ENCODE measurements at places on chromosomes 11 and 22.

GRCh38 chr22:17266251-17266971 is 47.2 kb upstream of the ADA2 start:
- no peak for DNase-seq

- DNase-seq = no peak
These were observed 10.7 kb downstream of the CARD10 start for GRCh38 chr22:37508431-37508992.

GRCh38 chr11:132909021-132909606 is 623.2 kb downstream of the OPCML start:
- no peak for DNase-seq

DNA sequence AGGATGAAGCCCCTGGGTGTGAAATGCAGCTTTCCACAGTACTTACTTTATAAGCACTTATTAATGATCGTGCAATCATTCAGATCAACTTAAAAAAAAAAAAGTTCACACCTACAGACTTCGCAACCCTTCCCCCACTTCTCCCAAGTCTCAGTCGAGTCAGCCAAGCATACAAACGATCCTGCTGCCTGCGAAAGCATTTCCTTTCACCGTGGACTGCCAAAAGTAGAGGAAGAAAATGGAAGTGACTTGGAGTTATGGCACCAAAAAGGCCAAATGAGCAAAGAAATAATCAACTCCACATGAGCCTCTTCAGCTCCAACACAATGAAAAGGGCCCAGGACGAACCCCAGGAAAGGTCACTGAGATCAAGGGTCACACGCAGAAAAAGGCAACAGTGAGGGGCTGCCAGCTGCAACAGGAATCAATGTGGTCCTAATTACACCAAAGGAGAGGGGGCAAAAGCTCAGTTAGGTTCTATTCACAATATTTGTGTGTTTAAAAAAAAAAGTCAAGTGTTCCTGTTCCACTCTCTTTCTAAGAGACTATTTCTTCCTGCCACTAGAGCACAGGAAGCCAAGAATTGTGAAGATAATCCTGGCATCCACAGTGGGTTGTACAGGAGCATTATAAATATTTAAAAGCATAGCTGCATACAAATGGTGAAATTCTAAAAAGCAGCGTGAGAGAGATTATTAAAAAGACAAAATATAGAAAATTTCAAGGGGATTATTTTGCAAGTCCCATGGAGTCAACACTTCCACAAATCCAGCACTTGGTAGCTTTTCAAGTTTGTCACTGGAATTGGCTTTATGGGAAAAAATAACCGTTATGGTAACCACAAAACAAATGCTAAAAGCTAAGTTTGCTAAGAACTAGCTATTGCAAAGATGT is 28.4 kb downstream of the CDON start:
- no peak for DNase-seq

- no peak for DNase-seq
These were observed 6.2 kb downstream of the ZP1 start for GRCh38 chr11:60873533-60873932.

DNA sequence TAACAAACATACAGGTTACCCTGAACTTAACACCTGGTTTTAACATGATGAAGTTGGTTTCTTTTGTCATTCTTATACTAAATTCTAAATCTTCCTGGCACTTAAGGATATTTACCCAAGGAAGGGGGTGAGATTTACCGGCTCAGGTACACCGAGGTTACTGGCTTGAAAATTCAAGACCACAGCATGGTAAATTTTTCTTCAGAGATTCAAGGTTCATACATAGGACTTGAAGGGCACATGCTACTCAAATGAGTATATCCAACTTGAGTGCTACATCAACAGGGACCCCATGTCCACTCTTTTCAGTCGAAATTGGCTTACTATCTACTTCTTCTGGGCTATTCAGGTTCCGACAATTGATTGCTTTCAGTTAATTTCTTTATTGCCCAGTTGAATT is 12.7 kb downstream of the SERPING1 start:
- no peak for DNase-seq

DNA sequence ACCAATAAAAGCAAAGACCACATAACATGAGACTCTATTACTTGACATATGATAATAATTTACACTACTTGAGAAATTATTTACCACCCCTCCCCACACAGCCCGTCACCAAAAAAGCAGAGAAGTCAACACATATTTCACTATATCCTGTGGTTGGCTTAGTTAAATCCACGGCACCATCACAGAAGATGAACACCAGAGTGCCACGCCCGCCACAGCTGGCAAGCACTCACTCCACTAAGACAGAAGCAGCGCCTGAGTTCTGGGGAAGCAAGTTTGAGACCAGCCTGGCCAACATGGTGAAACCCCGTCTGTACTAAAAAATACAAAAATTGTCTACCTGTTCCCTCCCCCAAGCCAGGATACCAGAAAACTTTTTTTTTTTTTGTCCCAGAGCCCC is 53.1 kb downstream of the PACSIN2 start:
- no peak for DNase-seq

- no peak for DNase-seq
These were observed 17.8 kb downstream of the SCUBE2 start for GRCh38 chr11:9073466-9074225.

GRCh38 chr11:112805658-112806057 is 155.6 kb upstream of the NCAM1 start:
- no peak for DNase-seq

GRCh38 chr11:68677432-68677831 is 6.9 kb upstream of the GAL start:
- no peak for DNase-seq

DNA sequence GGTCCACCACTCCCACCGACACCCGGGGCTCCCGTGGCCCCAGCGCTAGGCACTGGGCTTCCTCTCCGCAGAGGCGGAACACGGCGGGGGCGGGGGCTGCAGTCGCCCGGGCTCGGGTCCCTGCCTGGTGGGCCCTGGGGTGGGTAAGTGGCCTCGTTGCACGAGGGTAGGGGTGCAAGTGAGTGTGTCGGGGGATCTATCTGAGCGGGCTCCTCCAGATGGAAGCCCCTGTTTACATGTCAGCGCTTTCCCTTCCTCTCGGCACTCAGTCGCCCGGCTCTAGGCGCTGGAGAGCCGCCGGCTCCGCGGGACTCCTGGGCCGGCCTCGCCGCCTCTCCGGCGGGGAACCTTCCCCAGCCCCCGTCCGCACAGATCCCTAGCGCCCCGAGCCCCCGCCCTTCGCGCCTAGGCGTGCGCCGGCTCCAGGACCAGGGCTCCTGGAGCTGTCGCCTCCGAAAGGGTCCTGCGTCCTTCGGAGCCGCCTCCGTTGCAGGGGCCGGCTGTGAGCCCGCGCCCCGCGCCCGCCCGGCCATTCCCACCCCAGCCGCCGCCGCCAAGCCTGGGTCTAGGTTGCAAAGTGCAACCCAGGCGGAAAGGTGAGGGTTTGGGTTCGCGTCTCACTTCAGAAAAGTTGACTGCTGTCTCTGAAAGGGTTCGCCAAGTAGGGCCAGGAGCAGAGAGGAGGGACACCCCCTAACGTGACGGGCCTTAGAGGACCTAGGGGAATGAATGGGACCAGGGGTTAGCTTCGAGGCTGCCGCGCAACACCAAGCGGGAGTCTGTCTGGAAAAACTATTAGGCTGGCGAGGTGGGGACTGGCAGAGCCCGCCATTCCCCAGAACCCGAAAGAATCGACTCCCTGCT is 978 bp downstream of the FLI1 start:
- peak; percentile 21 for DNase-seq

- no peak for DNase-seq
These were observed 35.3 kb downstream of the IGLL5 start for GRCh38 chr22:22922954-22923319.

DNA sequence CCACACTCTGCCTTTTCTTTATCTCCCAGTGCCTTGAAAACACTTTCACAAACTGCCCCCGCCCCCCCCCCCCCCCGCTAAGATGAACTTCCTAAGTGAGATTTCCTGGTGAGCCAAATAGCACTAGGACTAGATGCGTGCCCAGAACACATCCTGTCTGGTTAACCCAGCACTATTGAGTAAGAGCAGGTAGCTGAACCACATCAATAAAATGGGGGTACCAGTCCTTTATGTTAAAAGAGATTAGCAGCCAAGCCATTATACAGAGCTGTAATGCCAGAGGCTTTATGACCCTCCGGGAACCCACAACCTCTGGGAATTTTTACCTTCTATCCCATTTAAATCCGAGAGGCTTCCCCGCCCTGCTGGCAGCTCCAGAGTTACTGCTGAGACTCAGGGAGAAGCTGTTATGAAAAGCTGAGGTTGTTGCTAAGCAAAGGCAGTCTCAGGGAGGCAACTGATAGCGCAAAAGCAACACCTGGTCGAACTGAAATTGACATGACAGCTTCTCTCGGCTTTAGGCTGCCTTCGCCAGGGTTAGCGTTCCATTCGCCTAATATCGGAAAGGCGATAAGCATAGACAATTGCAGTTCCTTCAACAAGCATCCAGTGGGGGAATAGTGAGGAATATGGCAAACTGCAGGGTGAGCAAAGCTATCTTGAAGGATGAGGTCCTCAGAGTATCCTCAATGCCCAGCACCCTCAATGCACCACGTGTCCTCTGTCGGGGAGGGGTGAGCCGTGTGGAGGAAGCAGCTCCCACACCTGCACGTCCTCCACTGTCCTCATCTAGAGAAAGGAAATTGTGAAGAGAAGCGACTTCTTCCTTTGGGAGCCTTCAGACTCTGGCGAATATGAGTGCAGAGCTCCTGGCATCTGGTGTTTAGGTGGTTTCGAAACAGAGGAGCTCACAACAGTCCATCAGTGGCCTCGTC is 977.0 kb downstream of the NTM start:
- DNase-seq = no peak

GRCh38 chr11:13009476-13009920 is 382 bp downstream of the RASSF10 start:
- no peak for DNase-seq

- DNase-seq = no peak
These were observed 1.2 kb upstream of the EED start for GRCh38 chr11:86243396-86243795.

DNA sequence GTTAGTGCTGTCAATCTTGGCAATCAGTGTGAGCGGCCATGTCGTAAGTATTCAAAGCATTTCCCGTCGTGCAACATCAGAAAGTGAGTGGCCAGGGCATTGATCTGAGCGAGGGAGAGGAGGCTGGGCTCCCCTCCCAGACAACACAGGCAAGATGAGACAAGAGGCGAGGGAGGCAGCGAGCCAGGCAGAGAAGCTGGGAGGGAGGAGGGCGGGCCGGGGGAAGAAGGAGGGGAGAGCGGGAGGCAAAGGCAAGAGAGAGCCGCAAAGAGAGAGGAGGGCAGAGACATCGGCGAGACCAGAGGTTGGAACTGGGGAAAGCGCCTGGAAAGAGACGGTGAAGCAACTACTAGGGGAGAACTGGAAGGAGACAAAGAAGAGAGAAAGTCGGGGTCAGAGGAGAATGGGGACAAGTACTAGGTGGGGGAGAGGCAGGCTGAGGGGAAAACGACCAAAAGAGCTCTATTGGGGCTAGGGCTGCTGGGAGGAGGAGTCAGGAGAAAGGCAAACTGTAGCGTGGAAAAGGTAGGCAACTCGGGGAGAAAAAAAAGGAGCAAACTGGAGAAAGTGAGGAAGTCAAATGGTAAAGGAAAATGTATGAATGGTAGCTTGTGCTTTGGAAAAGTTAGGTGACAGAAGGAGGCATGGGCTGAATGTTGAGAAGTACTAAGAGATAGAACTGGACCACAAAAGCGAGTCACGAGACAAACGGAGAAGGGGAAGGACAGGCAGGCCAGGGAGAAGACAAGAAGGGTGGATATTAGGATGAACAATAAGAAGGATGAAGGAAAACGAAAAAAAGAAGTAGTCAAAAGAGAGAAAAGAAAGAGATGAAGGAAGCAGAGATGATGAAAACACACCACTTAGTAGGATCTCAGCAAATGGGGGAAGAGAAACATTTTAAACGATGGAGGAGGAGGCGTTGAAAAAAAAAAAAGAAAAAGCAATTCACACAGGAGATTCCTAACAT is 130.5 kb upstream of the C11orf58 start:
- no peak for DNase-seq

- no peak for DNase-seq
These were observed 71.2 kb downstream of the ADM start for GRCh38 chr11:10376061-10376460.

DNA sequence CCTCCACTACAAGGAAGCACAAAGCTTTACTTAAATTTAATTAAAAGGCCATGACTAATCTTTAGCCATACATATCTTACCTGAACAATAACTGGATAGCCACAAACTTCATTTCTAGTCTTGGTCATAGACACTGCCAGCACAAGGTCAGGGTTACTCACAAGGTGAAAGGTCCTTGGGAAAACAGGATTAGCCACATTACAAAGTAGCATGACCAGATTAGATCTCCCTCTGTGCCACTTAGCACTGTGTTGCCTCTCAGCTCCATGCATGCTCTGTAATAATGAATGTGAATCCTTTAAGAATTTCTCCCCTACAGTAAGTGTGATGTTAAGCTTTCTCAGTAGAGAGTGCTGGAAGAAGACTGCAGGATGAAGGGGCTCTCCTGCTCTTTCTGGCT is 325.1 kb upstream of the MPPED2 start:
- DNase-seq = no peak

GRCh38 chr11:126879516-126879915 is 121.1 kb downstream of the KIRREL3 start:
- DNase-seq = no peak

DNA sequence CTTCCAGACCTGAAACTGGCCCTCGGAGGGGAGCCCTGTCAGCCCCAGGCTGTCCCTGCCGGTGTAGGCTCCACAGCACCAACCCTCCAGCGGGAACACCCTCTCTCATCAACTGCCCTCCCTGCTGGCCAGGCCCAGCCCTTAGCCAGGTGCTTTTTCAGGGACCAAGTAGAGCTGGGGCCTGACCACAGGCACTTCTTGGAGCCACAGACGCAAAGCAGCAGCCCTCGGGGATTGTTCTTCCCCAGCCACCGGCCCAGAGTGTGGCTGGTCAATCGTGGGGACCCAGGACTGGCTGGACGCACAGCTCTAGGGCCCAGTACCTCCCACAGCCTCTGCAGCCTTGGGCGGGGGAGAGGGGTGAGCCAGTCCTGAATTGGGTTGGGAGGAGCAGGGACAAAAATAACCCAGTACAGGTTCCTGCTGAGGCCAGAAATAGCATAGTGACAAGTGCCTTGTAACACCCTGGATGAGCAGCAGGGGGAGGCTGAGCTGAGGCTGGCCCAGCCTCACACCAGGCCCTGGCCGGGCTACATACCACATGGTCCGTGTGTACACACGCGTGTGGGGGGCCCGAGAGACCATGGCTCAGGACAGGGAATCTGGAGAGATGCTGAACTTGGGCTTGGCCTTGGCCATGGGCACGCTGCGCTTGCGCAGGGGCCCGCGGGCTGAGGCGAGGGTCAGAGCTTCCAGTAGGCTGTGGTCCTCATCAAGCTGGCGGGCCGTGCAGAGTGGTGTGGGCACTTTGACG is 2.0 kb downstream of the KCNJ11 start:
- no peak for DNase-seq

DNA sequence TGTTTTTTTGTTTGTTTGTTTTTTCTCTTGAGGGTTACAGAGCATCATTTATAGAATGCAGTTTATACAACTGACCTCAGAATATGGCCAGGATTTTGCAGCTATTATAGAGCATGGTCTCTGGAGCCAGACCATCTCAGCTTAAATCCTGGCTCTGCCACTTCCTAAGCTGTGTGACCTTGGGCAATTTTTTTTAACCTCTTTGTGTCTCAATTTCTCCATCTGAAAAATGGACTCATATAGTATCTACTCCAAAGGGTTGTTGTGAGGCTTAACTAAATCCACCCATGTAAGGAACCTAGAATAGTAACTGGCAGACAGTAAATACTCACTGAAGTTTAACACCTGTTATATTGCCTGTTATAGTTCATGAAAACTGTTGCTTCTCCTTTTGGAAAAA is 8.3 kb upstream of the DGAT2 start:
- DNase-seq = no peak

- DNase-seq = peak; percentile 54
These were observed 690 bp downstream of the CSNK1E start for GRCh38 chr22:38316364-38317121.

- no peak for DNase-seq
These were observed 281.7 kb downstream of the LRRC4C start for GRCh38 chr11:41177791-41178190.

All from activated gamma-delta T cell (primary cell).